T follicular helper cell (primary cell): ENCODE measurements at places on chromosomes 13 and 19.
A peak's percentile ranks its signal among the peaks of the same experiment; 100 is the strongest.

DNA sequence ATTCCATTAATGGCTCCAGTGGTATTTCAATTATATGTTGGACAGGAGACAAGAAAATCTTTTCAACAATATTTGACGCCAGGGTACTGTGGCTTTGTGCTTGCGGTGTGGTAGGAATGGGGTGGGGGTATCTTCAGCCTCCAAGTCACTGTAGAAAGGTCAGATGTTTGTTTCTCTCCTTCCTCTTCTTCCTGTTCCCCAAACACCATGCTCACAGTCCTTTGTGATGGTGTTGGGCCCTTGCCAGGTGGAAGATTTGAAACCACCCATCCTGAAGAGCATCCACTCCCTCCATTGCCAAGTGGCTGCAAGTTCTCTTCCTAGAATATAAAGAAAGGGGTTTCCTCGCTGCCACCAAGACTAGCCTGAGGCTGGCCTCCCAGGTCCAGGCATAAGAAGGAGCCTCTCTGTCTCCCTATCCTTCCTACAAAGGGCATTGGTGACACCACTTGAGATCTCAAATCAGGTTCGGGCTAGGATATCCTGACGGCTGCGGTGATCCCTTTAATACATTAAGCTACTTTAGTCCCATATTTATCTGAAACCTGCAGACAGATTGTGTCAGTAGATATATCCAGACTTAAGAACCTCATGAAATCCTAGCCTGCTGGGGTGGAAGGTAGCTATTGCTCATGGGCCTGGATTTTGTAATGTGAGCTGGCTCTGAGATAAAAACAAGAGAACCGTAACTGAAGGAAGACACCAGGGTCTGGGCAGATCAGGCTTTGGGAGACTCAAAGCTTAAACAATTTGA, 64.3 kb upstream of the SIAH3 start:
- DNase-seq, result no peak

DNA sequence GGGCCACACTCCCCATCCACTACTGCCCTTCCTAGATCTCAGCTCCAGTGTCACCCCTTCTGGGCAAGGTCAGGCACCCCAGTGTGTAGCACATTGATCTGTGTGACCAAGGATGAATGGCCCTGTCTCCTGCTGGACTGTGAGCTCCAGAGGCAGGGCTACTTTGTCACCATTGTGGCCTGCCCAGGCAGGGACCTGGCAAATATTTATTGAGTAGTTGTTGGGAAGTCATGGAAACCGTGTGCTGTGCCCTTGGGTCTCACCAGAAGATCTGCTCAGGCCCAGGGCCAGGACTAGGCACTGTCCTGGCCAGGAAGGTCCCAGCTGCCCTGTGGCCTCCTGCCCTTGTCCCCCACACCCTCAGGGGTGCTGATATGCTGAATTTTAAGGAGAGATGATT, 10.5 kb downstream of the NACC1 start:
- DNase-seq, result no peak

GRCh38 chr19:10118960-10119359, 739 bp downstream of the EIF3G start:
- DNase-seq, result no peak

DNA sequence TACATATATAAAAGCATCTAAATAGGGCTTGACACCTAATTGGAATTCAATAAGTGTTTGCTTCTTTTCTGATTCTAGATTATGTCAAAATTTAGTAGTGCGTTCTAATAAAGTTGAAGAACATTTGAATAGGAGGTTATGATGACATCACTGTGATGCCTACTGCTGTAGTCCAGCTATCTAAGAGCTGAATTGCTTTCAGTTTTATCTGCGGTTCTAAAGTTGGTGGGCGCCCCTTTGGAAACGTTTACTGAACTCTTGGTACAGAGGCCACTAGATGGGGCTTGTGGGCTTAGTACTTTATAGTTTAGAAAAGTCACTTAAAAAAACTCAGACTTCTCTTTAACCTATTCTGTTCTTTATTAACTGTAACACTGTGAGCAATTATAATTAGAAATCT, 776.9 kb downstream of the GPC5 start:
- no peak for DNase-seq

- no peak for DNase-seq
These were observed 31.0 kb upstream of the SPRY2 start for GRCh38 chr13:80371840-80372509.

DNA sequence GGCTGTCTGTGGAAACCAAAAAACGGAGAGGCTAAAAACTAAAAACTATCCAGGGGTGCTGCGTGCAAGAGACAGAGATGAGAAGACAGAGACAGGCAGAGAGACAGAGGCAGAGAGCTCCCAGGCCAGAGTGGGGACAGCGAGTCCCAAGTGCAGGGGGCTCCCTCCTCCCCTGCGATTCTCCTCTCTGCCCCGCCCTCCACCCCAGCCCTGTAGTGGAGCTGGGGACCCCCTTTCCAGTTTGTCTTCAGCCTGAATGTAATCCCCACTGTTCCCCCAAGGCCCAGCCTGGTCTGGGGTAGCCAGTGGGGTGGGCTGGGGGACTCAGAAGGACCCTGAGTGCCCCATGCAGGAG, 2.0 kb downstream of the NFIC start:
- DNase-seq, result no peak

DNA sequence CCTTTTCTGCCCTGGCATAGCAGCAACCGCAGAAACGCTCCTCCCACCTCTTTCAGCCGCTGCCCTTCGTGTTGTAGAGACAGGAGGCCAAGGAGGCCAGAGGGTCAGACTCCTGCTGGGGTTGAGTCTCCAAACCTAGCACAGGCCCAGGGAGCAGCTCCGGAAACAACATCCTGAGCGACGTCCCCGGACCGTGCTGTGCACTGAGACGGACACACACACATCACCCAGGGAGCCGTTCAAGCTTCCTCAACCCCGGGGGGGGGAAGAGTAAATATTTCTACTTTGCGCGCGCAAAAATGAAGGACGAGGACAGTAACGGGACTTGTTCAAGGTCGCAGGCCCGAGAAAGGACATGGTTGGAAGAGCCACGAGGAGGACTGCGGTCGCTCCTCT, 657 bp downstream of the ZNF550 start:
- no peak for DNase-seq

DNA sequence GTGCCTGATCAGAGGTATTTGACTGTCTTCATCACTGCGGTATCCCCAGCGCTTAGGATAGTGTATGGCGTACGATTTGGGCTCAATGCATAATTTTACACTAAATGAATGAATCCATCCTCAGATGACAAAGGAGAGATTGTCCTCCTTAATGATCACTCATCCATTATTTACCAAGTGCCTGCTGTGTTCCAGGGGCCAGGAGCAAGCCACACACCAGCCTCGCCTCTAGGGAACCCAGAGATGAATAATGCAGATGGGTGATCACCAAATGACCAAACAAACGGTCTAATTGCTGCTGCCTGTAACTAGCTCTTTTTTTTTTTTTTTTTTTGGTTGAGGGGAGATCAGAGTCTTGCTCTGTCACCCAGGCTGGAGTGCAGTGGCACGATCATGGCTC, 5.9 kb upstream of the GPR32 start:
- no peak for DNase-seq

GRCh38 chr13:20161275-20161950, 561 bp upstream of the GJA3 start:
- peak; percentile 20 for DNase-seq

DNA sequence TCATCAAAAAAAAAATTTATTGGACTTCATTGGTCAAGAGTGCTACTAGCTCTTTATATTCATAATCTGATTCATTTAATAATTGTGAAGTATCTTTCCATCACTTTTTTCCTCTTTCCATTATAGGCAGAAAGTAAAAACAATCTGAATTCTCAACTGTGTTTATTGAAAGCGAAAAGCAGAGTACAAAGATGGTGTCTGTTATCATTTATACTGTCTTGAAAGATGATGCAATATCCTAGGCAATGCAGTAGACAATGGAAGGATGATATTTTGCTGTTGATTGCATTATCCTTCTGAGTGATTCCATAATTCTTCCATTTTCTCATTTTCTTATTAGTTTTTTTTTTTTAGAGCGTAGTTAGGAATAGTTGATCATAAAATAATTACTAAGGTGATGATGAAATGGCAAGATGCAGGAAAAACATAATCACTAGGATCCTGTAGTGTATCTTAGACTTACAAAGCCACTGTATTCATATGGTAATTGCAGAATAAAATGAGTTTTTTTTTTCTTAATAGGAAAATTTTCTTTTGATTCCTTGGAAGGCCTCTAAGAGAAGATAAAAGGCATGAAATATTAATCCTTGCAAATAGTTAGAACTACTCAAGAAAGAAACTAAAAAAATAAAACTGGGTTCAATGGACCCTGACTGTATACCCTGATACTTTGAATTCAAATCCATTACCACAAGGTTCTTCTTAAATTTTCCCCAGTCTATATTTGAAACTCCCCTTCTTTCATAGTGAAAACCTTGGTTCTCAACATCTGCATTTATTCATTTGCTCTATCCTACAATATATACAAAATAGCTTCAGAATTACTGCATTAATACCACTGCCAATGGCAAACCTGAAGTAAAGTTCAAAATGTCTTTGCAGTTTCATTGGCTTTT, 11.6 kb downstream of the URI1 start:
- no peak for DNase-seq

DNA sequence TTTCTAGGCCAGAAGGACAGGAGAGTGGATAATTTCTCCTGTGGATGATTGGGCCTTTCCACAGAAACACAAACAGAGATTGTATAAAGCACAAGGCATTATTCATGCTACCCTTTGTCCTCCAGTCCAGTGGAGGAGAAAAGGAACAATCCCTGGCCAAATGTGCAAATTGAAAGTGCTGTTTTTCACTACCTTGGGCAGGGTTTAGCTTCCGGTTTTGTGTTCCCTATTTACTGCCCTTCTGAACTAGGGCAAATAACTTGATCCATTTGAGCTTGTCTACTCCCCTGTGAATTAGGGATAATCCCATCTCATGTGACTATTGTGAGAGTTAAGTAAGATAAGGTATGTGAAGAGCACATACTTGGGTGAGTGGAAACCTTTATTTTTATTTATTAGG, 13.3 kb downstream of the PDX1 start:
- DNase-seq, result no peak

GRCh38 chr13:30659980-30660379, 42.3 kb downstream of the USPL1 start:
- no peak for DNase-seq

DNA sequence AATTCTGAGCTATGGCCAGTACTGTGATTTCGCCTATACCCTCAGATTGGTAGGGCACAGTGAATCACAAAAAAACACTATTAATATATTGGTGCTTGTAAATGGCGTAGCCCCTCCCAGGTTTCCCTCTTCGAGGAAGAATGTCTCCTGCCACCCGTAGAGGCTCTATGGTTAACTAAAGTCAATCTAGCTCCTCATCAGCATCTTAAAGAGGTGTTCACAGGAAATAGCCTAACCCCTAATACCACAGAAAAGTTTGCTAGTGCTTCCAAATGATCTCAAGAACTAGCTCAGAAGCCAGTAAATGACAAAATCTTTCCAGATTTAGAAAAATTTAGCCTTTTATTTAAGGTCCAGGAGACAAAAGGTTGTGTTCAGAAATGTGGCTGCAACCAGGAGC, 56.3 kb upstream of the DCT start:
- no peak for DNase-seq

DNA sequence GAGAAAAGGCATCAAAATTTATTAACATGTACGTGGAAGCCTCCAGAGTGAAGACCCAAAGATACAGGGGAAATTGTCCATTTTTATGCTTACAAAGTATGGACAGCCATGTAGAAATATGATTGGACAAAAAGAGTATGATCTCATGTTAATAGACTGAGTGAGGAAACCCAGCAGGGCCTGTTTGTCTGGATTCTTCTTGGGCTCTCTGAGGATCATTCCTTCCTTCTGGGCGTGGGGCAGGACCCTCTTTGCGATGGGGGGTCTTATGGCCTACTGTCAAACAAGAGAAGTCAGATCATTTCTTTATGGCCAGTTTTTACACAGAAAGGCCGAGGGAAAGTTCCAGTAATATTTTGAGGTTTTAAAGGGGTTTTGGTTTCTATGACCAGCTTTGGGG, 110.8 kb downstream of the ESD start:
- no peak for DNase-seq

- no peak for DNase-seq
These were observed 329.1 kb downstream of the SLITRK5 start for GRCh38 chr13:88000239-88000638.

- DNase-seq, result no peak
These were observed 603 bp downstream of the GPALPP1 start for GRCh38 chr13:44989941-44990340.

DNA sequence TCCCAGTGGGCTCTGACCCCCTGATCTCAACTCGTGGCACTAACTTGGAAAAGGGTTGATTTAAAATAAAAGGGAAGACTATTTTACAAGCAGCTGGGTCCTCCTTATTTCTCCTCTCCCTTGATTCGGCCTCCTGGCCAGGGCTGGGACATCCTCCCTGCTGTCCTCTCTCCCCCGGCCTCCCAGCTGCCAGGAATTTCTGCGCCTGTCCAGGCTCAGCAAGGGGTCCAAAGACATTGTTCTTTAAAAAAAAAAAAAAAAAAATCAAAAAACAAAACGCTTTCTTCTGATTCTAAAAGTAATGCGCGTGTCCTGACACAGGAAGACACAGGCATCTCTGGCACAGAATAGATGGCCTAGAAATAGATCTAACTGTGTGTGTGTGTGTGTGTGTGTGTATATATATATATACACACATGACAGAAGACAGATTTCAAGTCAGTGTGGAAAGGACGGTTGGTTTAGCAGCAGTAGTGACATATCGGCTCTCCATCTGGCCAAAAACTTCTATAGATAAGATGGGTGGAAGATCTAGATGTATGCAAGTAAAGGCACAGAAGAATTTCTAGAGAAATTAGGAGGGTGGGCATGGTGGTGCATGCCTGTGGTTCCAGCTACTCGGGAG, 12.3 kb upstream of the LENG8 start:
- DNase-seq, result no peak

- DNase-seq, result no peak
These were observed 3.9 kb downstream of the EPS8L1 start for GRCh38 chr19:55079400-55080038.

DNA sequence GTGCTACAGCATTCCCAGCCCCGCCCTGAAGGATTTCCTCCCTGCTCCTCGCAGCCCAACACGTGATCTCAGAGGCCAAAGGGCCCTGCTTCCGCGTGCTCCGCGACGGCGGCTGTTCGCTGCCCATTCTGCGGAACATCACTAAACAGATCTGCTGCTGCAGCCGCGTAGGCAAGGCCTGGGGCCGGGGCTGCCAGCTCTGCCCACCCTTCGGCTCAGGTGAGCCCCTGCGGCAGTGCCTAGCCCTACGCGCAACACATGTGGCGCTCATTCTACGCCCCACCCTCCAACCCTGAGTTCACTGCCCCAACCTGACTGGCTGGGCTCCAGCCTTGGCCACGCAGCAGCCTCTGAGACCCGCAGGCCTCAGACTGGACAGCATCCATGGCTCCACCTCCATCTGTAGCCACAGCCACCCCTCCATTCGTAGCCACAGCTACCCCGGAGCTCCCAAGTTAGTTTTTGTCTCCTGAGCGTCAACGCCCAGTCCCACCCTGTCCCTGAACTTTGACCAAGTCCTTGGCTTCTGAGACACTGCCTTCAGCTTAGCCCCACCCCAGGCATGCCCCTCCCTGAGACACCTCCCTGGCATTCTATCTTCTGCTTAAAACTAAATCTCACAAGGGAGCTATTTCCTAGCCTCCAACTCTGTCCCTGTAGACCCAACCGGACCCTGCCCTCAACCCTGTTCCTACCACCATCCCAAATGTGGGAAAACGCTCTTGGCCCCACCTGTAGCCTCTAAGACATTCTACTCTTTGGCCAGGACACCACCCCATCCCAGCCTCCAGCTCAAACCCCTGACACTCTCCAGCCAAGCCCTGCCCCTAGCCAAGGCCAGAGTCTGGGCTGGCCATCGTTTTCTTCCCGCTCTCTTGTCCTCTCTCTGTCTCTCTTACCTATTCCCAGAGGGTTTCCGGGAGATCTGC, 6.4 kb downstream of the LTBP4 start:
- no peak for DNase-seq
